ENCODE measurements at places on chromosomes 6 and 20.
A peak's percentile ranks its signal among the peaks of the same experiment; 100 is the strongest.

GRCh38 chr6:107632381-107633136, 142.6 kb downstream of the SOBP start:
- DNase-seq = no peak

DNA sequence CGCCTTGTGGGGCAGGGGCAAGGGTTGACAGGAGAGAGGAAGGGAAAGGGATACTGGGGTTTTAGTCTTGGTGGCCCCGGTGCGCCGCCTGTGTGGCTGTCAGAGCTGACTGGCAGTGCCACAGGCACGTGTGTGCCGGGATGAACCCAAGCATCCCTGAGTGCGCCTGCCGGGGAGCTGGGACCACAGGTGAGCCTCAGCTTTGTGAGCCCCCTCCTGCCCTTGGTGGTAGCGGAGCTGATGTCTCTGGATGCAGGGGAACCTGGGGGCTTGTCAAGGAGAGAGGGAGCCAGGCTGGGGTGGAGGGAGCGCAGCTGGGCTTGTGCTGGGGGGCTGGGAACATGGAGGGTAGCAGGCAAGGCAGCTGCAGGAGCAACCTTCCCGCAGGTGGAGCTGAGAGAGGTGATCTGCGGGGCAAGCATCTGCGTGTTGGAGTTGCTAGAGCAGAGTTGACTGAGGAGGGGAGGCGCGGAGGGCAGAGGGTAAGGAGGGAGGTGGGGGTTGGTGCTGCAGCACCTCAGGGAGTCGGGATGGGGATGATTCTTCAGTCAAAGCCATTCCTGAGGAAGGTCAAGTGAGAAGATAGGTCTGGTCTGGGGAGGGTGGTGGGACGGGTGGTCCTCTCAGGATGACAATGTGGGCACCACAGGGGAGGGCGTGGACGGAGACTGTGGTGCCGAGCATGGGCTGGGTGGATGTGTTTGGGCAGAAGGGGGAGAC, 28.1 kb downstream of the PYGB start:
- DNase-seq = no peak

DNA sequence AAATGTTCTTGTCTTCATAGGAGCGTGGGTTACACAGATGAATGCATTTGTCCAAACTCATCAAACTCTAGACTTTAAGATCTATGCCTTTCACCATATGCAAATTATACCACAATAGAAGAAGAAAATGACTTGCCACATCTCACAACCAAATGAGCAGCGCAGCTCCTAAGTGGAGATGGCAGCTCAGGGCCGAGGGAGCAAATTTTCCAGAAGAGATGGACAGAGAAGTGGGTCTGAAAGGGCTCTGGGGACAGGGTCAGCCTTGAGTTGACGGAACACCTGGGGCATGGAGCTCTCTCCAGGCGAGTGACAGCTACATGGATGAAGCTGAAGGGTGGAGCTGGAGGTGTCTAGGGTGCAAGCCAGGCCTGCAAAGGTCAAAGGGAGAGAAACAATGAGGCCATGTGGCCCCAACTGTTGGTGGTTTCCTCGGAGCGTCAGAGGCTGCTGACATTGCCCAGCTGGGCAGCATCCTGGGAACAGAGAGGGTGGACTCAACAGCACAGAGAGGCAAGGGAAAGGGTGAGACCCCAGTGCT, 228.3 kb downstream of the NRN1 start:
- peak; percentile 85 for DNase-seq

- no peak for DNase-seq
Observed at GRCh38 chr6:82275686-82276085, 28.1 kb upstream of the IBTK start.

GRCh38 chr6:13803581-13803980, 10.8 kb downstream of the MCUR1 start:
- no peak for DNase-seq

GRCh38 chr6:106387875-106388274, 27.4 kb downstream of the CRYBG1 start:
- no peak for DNase-seq

- DNase-seq = no peak
Observed at GRCh38 chr6:63066055-63066704, 145.1 kb upstream of the FKBP1C start.

- DNase-seq = no peak
Observed at GRCh38 chr6:93496548-93496947, 77.2 kb upstream of the EPHA7 start.

DNA sequence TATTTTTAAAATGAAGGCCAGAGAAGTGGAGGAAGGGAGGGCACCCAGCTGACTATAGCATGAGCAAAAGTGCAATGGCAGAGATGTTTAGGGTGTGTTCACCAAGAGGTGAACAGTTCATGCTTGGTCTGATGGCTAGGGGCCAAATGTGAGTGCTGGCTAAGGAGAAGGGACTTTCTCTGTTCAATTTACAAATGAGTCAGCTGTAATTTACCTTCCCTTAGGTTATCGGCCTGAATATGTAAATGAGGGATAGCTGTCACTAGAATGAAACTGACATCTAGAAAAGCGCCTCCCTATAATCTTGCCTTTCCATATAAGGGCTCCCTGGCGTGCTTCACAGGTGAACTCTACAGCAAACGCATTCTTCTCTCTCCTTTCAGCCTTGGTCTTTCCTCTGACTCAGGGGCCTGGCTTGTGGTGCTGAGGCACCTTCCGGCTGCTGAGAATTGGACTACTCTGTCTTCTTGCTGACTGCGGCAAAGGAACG, 114.7 kb upstream of the BACH2 start:
- no peak for DNase-seq

- no peak for DNase-seq
Observed at GRCh38 chr20:37201827-37202162, 22.4 kb upstream of the MROH8 start.

DNA sequence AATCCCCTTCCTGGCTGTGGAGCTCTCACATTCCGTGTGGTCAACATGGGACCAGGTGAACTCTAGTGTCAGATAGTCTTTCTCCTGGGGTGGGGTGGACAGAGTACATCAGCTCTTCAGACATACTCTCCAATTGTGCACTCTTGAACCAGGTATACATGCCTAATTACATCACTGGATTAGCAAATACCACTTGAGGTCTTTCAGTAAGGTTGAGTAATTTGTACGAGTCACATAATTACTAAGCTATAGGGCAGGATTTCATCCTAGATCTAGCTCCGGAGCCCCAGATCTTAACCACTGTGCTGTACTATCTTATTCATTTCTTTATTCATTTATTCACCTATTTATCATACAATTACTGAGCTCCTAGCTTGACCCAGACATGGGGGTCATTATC, 821.3 kb downstream of the TFAP2A start:
- DNase-seq = no peak

DNA sequence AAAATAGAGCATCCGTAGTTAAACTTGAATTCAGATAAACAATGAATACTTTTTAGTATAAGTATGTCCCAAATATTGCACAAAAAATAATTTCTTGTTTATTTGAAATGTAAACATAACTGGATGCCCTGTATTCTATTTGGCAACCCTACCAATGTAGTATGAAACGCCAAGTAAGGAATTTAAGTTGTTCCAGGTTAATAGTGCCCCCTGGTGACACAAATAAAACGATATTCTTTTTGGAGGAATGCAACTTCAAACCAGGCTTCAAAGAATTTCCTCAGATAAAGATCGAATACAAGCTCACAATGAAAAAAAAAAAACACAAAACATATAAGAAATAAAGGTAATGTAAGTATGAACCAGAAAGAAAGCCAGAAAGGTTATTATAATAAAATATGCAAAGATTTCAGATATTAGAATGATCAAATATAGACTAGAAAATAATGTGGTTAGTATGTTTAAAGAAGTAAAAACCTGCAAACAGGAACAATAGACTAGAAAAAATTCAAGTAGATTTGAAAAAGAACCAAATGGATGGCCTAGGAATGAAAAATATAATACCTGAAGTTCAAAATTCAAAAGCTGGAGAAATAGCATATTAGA, 18.4 kb upstream of the AKAP7 start:
- peak; percentile 23 for DNase-seq

DNA sequence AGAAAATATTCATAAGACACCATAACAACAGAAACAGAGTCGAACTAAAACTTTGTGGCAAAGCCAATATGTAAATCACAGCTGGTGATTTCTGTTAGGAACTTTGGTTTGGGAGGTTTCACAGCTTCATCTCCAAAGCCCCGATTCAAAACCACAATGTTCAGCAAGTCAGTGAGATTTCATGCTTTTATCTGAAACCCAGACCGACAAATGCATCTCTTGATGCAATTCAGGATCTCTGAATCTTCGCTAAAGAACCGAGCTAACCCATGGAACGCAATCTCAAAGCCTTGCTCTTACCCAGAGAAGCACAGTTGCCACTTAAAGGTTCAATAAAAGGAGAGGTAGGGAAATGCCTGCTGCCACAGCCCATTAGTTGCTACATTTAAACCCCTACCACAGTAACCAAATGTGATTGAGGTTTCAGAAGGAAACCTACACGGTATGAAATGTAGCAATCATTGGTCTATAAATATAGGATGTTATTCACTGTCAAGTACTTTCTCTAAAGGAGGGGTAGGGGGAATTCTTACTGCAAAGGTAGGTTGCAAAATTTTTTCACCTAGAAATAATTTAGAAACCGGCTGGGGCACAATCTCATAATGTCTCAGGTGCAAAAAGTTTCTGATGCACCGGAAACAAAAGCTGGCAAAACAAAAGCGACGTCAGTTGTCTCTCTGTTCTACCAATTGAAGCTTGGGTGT, 381.0 kb upstream of the ARID1B start:
- no peak for DNase-seq

DNA sequence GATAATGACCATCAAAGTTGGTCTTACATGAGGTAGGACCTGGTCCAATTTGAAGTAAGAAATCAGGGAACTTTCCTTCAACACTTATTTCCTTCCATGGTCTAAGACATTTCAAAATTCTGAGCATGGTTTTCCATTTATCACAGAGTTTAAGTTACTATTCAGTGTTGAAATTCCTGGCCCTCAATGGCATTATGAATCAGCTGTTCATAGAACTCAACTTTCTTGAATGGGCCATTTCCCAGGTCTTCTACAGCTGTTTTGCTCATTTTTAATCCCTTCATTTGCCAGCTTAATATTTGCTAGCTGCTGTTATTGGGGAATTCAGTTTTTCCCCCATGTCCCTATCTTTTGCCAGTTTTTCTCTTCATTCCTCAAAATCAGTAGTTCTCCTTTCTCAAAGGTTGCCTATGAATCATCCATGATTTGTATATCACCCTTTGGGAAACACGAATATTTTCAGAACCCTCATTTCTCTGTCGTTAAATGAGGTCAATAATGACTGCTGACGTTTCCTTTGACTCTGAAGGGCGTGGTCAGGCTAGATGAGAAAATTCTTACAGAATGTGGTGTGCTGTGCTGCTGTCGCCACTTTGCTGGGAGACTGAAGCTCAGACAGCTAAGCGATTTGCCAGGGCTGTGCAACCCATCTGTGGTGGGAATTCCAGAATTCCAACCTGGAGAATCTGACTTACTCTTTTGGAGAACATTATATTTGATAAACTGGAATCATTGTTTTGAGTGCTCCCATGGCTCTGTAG, 216.5 kb upstream of the FLRT3 start:
- DNase-seq = no peak

DNA sequence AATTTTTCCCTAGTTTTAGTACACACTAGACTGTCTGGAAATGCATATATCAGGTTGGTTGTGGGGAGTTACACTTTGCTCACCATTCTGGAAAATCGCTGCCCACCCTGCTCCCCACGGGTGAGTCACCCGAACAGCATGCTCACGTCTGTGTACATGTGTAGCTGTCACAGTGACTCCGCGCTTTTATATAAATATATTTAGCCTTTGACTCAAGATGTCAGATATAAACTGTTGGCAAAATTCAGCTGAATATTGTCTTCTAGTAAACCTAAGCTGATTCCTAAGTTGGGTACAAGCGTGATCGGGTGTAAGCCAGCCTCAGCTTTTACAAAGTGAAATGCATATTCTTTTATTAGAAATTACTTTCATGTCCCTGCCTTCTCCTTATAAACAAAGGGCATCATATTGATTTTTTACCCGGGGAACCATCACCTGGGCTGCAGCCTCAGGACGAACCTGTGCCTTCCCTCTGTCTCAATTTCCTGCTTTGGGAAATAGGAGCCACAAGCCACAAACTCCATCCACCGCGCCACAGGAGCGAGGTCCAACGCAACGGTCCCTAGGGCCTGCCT, 4.3 kb downstream of the SDCBP2 start:
- no peak for DNase-seq

- no peak for DNase-seq
Observed at GRCh38 chr6:37173493-37174195, 3.7 kb downstream of the PIM1 start.

- no peak for DNase-seq
Observed at GRCh38 chr20:34189572-34190163, 51.6 kb upstream of the ASIP start.

GRCh38 chr20:47789081-47789763, 3.9 kb upstream of the SULF2 start:
- DNase-seq = no peak

GRCh38 chr20:4918473-4918872, 82.8 kb downstream of the SLC23A2 start:
- no peak for DNase-seq
